ENCODE measurements at places on chromosomes 2 and 18.

- DNase-seq = no peak
- no peak overlapping the region for H3K27ac ChIP-seq
- H3K4me3 ChIP-seq = no peak overlapping the region
- no peaks in the 10 kb centered on the region for H3K4me1 ChIP-seq
- H3K36me3 ChIP-seq = peaks cover 6% of the 10 kb centered on the region
These were observed 34.9 kb upstream of the CD302 start for GRCh38 chr2:159832858-159833257.

- no peak for DNase-seq
- H3K27ac ChIP-seq = no peak overlapping the region
- H3K27me3 ChIP-seq = no peaks in the 10 kb centered on the region
- no peak overlapping the region for H3K4me3 ChIP-seq
- no peaks in the 10 kb centered on the region for H3K36me3 ChIP-seq
These were observed 29.4 kb downstream of the PDCL3 start for GRCh38 chr2:100592226-100592625.

DNA sequence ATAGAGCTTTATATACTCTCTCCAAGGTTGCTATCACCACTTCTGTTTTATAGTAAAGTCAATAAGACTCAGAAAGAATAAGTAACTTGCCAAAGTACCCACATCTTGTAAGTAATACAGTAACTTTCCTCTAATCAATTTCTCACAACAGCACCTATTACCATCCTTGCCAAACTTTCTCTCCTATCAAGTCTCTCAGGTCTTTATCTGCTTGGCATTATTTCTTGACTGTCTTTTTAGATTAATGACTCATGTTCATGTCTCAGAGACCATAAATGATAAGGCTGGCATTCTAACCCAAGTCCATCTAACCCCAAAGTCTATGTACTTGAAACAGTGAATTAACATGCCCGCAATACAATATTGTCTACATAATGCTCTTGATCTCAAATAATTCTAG is 618.0 kb upstream of the ZEB2 start:
- H3K4me1 ChIP-seq = no peaks in the 10 kb centered on the region
- H3K36me3 ChIP-seq = no peaks in the 10 kb centered on the region
- H3K27ac ChIP-seq = no peak overlapping the region
- no peak overlapping the region for H3K4me3 ChIP-seq

GRCh38 chr2:8803658-8804379 is 33.6 kb downstream of the KIDINS220 start:
- peaks cover 30% of the 10 kb centered on the region for H3K36me3 ChIP-seq
- no peaks in the 10 kb centered on the region for H3K4me1 ChIP-seq
- peak; percentile 27 for DNase-seq
- no peak overlapping the region for H3K4me3 ChIP-seq
- no peaks in the 10 kb centered on the region for H3K27me3 ChIP-seq

DNA sequence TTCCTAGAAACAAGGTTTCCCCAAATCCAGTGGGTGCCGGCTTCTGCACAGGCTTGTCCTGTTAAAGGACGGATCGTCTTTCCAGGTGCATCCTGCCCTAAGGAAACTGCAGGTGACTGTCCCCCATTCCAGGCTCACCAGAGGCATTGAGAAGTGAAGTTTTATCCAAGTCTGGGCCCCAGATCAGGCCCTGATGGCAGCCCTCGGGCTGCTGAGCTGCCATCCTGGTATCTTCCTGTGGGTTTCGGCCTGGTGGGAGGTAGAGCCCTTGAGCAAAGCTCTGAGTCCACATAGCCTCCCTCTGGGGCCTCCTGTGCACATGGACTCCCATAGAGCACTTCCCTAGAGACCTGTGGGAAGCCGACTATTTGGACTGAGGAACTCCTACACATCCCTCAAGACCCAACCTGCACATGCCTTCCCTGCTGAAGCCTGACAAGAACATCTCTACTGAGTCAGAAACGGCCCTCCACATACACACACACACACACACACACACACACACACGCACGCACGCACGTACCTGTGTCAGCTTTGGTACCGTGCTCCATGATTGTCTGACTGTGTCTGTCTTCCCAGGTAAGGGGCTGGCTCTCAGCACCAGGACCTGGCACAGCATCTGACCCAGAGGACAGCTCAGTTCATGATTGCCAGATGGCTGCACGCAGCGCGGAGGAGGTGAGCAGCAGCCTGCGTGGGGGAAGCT is 16.4 kb downstream of the TNS1 start:
- no peaks in the 10 kb centered on the region for H3K27me3 ChIP-seq
- no peak overlapping the region for H3K4me3 ChIP-seq
- peaks cover 44% of the 10 kb centered on the region for H3K4me1 ChIP-seq
- no peaks in the 10 kb centered on the region for H3K36me3 ChIP-seq
- no peak for DNase-seq

GRCh38 chr2:174892546-174892945 is 112.6 kb downstream of the CHN1 start:
- DNase-seq = no peak
- H3K27ac ChIP-seq = no peak overlapping the region
- no peak overlapping the region for H3K4me3 ChIP-seq

DNA sequence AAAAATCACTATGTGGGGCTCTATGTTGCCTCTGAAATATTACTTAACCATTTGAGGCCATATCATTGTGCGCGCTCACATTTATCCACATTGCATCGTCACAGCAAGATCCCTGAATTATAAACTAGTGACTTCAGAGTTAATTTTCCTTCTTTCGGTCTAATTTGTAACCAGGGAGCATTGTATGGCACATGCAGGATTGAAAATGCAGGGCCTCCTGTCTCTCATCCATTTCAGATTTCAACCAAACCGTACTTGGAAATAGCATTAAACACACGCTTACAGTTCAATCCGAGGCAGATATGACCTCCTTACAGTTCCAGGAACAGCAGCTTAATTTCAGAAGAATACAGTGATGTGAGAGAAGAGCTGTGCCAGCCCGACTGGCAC is 532 bp downstream of the MYOM1 start:
- no peaks in the 10 kb centered on the region for H3K27me3 ChIP-seq
- H3K4me3 ChIP-seq = peak overlapping the region; percentile 44
- H3K27ac ChIP-seq = peak overlapping the region; percentile 91

- DNase-seq = no peak
- no peaks in the 10 kb centered on the region for H3K27me3 ChIP-seq
- no peaks in the 10 kb centered on the region for H3K4me1 ChIP-seq
- no peaks in the 10 kb centered on the region for H3K36me3 ChIP-seq
- no peak overlapping the region for H3K27ac ChIP-seq
These were observed 463.2 kb upstream of the CDH7 start for GRCh38 chr18:65287652-65288051.

DNA sequence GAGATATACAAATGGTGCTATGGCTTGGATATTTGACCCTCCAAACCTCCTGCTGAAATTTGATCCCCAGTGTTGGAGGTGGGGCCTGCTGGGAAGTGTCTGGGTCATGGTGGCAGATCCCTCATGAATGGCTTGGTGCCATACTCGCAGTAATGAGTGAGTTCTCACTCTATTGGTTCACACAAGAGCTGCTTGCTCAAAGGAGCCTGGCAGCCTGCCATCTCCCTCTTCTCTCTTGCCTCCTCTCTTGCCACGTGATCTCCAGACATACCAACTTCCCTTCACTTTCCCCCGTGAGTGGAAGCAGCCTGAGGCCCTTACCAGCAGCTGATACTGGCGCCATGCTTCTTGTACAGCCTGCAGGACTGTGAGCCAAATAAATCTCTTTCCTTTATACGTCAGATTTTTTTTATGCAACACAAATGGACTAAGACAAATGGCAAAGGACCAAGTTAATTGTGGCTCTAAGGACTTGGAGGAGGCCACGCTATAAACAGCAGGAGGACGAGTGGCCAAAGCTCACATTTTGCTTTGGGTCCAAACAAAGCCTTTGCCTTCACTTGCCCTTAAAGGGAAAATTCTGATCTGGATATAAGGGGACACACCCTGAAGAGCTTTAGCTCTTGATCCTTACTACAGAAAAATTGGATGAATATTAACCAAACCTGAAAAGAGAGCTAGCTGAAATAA is 214.7 kb downstream of the SS18 start:
- no peak overlapping the region for H3K4me3 ChIP-seq
- no peak overlapping the region for H3K27ac ChIP-seq
- no peaks in the 10 kb centered on the region for H3K4me1 ChIP-seq

- H3K4me1 ChIP-seq = no peaks in the 10 kb centered on the region
- H3K27me3 ChIP-seq = no peaks in the 10 kb centered on the region
- H3K36me3 ChIP-seq = no peaks in the 10 kb centered on the region
- no peak overlapping the region for H3K4me3 ChIP-seq
These were observed 135.7 kb upstream of the NDUFV2 start for GRCh38 chr18:8966821-8967220.

- H3K4me3 ChIP-seq = no peak overlapping the region
- H3K4me1 ChIP-seq = no peaks in the 10 kb centered on the region
- no peaks in the 10 kb centered on the region for H3K27me3 ChIP-seq
These were observed 567.6 kb downstream of the PLCL1 start for GRCh38 chr2:198371921-198372543.

DNA sequence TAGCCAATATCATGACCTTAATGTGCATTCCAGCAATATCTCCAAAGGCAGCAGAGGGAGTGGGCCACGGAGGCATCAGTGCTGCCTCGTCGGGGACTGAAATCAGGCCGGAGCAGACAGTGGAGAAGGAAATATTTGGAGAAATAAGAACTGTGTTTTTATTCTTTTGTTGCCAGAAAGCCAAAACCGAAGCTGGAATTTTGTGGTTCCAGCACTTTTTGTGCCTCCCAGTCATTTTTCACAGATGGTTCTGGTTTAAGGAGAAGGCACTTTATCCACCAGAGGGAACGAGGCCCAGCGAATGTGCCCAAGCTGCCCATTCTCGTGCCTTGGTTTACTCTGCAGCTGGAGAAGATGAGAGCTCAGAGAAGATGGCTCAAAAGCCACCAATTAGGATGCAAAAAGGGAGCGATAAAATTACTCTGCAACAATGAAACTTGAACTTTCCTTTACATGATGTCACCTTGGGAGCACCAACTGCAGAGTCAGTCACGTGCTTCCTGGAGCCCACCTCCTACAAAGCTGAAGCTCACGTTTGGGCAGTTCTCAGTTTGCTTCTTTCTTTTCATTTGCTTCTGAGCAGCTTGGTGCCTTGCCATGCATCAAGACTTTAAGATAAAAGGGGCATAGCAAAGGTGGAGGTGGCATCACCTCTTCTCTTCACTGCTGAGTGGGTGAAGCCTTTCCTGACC is 288.7 kb downstream of the LPIN1 start:
- H3K4me3 ChIP-seq = no peak overlapping the region
- no peaks in the 10 kb centered on the region for H3K4me1 ChIP-seq
- H3K27ac ChIP-seq = no peak overlapping the region
- no peaks in the 10 kb centered on the region for H3K27me3 ChIP-seq

- no peak overlapping the region for H3K27ac ChIP-seq
- no peak for DNase-seq
- no peaks in the 10 kb centered on the region for H3K27me3 ChIP-seq
- H3K36me3 ChIP-seq = no peaks in the 10 kb centered on the region
- no peak overlapping the region for H3K4me3 ChIP-seq
These were observed 201.6 kb downstream of the EN1 start for GRCh38 chr2:118645876-118646275.

DNA sequence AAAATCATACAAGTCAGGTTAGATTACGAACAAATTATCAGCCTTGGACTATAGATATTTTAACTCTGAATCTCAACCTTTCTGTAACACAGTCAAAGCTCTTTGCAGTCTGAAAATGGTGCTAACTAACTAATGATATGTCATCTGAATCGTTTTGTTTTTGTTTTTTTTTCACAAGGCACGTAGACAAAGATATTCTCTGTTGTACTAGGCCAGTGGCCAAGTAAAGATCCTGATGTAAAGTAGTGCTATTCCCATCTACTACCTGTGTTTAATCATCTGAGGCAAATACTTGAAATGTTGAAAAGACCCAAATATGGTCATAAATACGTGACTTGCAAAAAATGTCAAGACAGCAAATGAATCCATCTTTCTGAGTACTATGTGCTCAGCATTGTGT is 65.7 kb downstream of the REL start:
- no peak for DNase-seq
- H3K27me3 ChIP-seq = no peaks in the 10 kb centered on the region
- peaks cover 79% of the 10 kb centered on the region for H3K36me3 ChIP-seq
- H3K4me1 ChIP-seq = no peaks in the 10 kb centered on the region
- no peak overlapping the region for H3K27ac ChIP-seq

GRCh38 chr2:227612546-227613271 is 1.9 kb downstream of the SCYGR3 start:
- peaks cover 5% of the 10 kb centered on the region for H3K4me1 ChIP-seq
- no peak overlapping the region for H3K27ac ChIP-seq
- H3K27me3 ChIP-seq = no peaks in the 10 kb centered on the region
- no peak for DNase-seq

DNA sequence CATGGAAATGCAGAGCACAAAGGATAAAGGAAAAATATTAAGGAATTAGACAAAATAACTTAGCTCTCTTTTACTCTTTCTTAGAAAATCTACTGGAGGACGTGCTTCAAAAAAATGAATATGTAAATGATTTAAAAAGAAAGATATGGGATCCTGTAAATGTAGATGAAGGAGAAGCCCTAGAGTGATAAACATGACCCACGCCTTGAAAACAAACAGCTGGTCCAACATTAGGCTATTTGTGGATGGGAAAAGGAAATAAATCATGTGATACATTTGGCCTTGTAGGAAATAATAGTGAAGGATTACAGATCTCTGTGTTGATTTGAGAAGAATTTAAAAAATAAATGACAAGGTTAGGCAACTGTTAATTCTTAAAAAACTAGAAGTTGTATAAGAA is 492.1 kb upstream of the SLC39A10 start:
- DNase-seq = no peak
- H3K27ac ChIP-seq = no peak overlapping the region
- H3K36me3 ChIP-seq = no peaks in the 10 kb centered on the region
- no peak overlapping the region for H3K4me3 ChIP-seq
- no peaks in the 10 kb centered on the region for H3K4me1 ChIP-seq
- no peaks in the 10 kb centered on the region for H3K27me3 ChIP-seq

GRCh38 chr18:46171331-46171730 is 67.1 kb downstream of the HAUS1 start:
- no peaks in the 10 kb centered on the region for H3K36me3 ChIP-seq
- no peak for DNase-seq
- peaks cover 27% of the 10 kb centered on the region for H3K4me1 ChIP-seq
- no peak overlapping the region for H3K27ac ChIP-seq
- no peaks in the 10 kb centered on the region for H3K27me3 ChIP-seq

DNA sequence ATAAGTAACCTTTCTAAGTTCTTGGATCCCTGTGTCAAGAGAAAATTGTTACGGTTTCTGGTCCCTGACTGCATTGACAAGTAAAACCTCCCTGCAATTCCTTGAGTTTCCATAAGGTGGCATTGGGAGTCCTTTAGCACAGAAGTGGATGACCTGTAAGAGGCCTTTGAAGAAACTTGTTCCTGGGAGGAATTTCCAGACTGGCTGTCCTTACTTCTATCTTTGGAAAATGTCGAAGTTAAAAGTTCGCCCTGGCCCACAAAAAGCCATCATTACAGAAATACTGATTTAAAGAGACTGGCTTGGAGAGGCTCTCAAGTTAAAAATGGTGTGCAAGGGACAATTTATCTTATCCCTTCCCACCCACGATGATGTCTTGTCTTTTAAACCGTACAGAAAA is 218.4 kb downstream of the CDH20 start:
- no peak overlapping the region for H3K4me3 ChIP-seq
- no peak overlapping the region for H3K27ac ChIP-seq
- no peak for DNase-seq
- H3K36me3 ChIP-seq = no peaks in the 10 kb centered on the region

GRCh38 chr2:137523931-137524330 is 440.3 kb upstream of the HNMT start:
- no peaks in the 10 kb centered on the region for H3K4me1 ChIP-seq
- H3K36me3 ChIP-seq = no peaks in the 10 kb centered on the region
- H3K4me3 ChIP-seq = no peak overlapping the region
- no peak overlapping the region for H3K27ac ChIP-seq
- H3K27me3 ChIP-seq = no peaks in the 10 kb centered on the region

GRCh38 chr2:102301867-102302362 is 9.4 kb upstream of the IL1RL1 start:
- no peak overlapping the region for H3K27ac ChIP-seq
- DNase-seq = peak; percentile 18
- peaks cover 30% of the 10 kb centered on the region for H3K27me3 ChIP-seq
- no peak overlapping the region for H3K4me3 ChIP-seq

Data from heart right ventricle (tissue), 16 donors.